ENCODE measurements at places on chromosomes 3 and 15.

- peak; percentile 59 for DNase-seq
Observed at GRCh38 chr3:168248383-168249204, 152.9 kb upstream of the GOLIM4 start.

DNA sequence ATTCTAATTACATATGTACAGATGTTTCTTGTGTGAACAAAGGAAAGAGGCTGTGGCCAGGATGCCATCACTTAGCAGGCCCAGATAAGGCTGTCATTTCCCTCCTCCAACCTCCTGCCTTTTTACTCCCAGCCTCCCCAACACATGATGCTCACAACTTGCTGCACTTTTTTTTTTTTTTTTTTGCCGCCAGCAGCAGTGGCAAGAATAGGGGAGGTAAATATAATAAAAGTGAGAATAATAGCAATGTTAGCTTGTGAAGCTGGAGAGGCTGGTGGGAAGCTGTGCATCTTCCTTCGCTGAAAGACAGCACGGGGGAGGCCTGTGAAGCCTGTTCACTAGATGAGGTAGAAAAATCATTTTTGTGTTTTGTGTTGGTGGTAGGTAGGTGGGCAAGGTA is 42.5 kb upstream of the MYO5C start:
- no peak for DNase-seq

DNA sequence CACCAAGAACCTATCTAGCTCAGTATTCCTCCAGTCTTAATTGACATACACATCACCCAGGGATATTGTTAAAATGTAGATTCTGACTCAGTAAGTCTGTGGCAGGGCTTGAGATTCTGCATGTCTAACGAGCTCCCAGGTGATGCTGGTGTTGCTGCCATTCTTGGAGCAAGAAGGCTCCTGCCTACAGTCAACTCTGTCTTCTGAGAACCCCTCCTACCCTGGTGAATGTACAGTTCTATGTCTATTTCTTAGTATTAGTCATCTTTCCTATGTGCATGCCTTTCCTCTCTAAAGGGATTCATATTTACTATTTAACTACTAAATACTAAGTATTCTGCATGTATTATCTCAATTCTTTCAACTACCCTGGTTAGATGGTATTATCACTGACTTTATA is 268.7 kb downstream of the EDEM1 start:
- DNase-seq = no peak

DNA sequence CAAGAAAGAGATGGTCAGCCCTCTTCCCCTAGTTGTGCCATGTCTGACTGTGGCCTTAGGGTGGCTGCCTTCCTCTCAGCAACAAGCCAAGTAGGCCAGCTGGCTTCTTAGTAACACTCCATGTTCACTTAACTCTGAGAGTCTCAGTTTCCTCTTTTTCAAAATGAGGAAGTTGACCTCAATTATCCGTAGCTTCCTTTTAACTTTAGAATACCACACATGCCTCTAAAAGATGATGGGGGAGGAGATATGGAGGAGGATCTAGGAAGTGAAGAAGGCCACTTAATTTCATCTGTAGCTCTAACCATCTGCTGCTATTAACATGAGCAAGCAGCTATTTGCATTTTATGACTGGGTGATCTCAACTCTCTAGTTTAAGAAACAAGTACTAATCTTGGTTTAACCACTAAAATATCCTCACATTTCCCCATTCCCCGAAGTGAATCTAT is 32.9 kb downstream of the CD200R1L start:
- DNase-seq = no peak

DNA sequence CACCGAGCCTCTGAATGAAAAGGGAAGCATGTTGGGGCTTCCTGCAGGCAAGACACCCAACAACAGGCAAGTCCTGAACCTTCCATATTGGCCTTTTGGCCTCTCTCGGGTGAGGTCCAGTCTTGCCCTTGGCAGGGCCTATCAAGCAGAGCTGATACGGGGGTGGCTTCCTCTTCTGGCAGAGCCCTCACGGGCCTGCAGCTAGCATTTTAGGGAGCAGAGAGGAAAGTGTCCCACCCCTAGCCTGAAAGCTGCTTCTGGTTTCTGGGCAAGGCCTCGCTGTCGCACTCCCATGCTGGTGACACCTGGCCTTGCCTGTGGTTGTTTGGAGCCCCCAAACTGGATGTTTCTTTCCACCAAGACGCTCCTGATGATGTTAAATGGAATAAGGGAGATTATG is 31.8 kb upstream of the CTSH start:
- no peak for DNase-seq

DNA sequence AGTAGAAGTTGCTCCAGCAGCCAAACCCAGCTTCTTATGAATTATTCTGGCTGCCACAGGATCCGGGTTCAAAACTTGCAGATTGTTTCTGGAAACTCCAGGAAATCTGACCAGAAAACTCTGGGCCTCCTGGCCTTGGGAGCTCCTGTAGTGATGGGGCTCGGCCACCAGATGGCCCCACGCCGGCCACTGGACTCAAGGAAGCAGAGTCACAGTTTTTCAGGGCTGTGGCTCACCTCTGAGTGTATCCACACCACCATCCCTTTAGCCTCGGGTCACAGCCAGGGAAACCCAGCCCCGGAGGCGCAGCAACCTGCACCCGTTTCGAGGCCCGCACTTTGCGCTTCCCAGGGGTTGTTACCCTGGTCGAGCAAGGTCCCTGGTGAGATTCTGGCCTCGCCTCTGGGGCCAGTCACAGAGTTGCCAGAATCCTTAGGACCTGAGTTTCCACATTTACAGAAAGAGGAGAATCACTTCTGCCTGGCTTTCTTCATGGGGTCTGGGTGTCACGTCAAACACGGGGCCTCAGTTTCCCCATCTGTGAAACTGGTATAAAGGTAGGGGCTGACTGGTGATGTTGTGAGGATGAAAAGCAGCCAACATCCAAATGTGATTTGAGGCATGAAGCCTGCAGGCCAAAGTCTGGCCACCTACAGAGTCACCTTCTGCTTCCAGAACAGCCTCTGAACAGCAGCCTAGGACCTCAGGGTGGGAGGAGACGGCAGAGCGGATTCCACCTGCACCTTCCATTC is 53.5 kb upstream of the LCTL start:
- DNase-seq = peak; percentile 49

GRCh38 chr3:154684021-154684420 is 254.0 kb upstream of the GPR149 start:
- no peak for DNase-seq

DNA sequence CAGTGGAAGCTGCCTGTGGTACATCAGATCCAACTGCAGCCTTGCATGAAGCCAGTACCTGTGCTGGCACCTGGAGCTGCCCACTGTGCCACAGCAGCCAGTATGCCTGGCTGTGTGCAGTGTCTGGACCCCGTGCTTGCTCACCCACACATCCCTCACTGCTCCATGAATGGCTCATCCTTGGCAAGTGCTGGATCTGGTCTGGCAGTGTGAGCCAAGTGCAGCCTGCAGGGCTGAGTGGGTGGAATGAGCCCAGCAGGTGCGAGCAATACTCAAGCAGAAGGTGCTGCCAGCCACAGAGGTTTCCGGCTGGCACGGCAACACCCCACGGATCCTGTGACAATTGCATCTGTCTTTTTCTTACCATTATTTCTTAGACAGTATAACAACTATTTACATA is 488.2 kb upstream of the ROBO2 start:
- DNase-seq = peak; percentile 5

DNA sequence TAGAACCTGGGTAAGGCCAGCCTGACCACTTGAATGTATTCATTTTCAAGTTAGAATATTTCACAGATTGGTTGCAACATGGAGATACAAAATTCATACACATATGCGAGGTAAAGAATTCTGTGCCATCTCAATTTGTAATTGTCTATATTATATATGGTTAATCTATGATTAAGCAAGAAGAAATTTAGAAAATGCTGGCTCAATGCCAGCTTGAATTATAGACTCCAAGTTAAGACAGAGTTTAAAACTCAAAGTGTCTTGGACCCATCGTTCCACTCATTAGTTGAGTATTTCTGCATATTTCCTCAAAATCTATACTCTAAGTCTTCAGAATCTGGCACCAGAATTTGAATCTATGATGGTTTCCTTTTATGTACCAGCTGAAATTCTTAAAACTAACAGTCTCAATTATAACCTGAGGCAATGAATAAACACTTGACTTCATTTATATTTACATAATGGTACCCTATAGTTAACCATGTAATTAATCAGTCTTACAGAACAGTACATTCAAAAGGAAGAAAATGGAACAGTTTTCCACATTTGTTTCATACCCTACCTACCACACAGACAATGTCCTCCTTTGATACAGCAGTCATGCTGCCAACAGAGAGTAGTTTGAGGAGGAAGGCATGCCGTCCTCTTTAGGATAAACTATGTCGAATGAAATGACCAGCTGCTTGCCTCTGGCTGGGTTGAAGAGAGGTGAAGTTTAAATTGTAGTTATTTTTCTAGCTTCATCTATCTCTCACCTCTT is 95.7 kb downstream of the CD47 start:
- DNase-seq = peak; percentile 90

GRCh38 chr3:128723477-128723876 is 2.5 kb upstream of the RAB7A start:
- no peak for DNase-seq

DNA sequence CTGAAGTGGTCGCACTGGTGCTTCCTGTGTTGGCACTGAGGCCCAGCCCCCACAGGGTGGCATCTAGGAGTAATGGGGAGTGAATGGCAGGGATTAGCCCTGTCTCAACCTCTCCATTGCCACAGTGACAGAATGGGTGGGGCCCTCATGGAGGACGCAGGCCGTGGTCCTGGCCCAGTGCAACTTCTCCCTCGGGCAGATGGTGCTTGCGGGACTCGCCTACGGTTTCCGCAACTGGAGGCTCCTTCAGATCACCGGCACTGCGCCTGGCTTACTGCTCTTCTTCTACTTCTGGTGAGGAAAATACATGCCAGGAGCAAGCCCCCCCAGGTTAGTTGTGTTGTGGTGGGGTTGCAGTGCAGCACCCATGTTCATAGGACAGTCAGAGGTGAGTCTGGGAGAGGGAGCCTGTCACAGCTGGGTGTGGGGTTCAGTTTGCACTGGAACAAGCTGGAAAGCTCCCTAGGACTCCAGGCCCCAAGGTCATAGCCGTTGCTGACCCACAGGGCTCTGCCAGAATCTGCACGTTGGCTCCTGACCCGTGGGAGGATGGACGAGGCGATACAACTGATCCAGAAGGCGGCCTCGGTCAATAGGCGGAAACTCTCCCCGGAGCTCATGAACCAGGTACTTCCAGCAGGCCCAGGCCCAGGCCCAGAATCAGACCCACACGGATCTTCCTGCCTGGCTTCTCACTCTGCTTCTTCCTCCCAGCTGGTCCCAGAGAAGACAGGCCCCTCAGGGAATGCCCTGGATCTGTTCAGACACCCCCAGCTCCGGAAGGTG is 7.0 kb upstream of the SLC22A14 start:
- no peak for DNase-seq

GRCh38 chr3:46024131-46024530 is 3.2 kb downstream of the XCR1 start:
- DNase-seq = no peak

DNA sequence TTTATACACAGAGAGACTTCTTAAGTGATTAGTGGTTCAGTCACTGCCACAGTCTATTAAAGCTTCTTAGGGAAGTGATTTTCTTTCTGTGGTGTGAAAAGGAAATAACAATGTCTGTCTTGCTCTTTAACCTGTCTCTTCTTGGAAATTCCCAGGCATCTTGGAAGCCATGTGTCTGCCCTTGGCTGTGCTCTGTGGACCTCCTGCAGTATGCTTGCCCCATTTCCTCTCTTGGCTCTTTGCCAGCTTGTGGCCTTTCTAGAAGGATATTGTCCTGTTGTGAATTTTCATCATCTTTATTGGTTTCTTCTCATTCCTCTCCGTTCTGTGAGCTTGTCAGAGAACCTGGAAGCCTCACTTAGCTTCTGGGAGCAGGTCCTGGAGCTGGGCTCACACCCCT is 338.4 kb upstream of the C2CD4B start:
- no peak for DNase-seq

- no peak for DNase-seq
Observed at GRCh38 chr3:88991496-88991895, 115.9 kb upstream of the EPHA3 start.

DNA sequence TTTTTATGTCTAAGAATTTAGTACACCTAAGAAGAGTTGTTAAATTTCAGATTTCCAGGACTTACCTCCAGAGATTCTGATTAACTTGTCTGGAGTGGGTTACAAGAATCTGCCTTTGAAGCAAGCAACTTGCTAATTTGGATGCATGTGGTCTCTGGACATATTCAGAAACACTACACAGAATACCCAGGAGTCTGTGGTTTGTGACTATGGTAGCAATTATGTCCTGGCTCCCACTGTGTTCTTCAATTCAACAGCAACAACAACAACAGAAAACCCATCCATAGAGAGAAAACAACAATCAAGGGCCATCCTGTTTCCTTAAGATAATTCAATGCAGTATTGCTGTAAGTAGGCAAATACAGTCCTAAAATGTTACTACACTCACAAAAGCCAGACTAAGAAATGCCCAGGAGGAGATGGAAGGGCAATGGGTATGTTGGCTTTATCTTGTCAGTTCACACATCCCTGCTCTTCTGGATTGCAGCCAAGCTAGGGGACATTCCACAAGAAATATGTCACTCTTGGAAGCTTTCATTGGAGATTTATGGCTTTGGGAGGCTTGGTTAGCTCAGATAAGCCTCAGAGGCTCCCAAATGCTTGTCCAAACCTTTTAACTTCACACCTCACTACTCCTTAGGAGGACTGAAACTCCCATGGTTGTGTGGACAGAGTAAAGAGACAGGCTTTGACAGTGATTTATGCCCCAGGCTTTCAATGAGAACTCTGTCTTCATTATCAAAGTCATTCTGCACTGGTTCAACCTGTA is 99.4 kb upstream of the MRPL3 start:
- peak; percentile 13 for DNase-seq

GRCh38 chr15:100889385-100890050 is 9.9 kb downstream of the ALDH1A3 start:
- no peak for DNase-seq

- no peak for DNase-seq
Observed at GRCh38 chr3:168072323-168072650, 23.4 kb downstream of the GOLIM4 start.

GRCh38 chr3:181880331-181880730 is 168.6 kb downstream of the SOX2 start:
- peak; percentile 99 for DNase-seq

DNA sequence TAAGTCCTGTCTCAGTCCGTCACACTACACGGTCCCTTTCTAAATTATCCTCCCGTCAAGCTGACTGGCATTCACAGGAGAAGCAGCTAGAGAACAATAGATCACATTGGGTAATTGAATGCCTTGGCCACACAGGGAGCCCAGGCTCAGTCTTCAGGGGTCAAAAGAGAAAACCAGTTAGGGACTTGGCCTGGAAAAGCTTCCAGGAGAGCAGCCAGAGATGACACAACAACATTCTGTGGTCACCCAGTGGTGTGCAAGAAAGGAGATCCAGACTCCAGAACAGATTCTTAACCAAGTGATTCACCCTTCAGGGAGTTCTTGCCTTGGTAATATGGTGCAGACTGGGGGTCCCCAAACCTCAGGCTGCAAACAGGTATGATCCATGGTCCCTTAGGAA is 15.9 kb downstream of the ARHGAP31 start:
- no peak for DNase-seq

Data from NCI-H1105 treated with DMSO at 0.1 percent for 48 hours (cell line).